ENCODE measurements at places on chromosomes 16 and 17.

- DNase-seq, result peak; percentile 42
Observed at GRCh38 chr17:42016411-42016831, 818 bp downstream of the DNAJC7 start.

GRCh38 chr16:57341441-57342303, 16.9 kb upstream of the CCL22 start:
- no peak for DNase-seq

DNA sequence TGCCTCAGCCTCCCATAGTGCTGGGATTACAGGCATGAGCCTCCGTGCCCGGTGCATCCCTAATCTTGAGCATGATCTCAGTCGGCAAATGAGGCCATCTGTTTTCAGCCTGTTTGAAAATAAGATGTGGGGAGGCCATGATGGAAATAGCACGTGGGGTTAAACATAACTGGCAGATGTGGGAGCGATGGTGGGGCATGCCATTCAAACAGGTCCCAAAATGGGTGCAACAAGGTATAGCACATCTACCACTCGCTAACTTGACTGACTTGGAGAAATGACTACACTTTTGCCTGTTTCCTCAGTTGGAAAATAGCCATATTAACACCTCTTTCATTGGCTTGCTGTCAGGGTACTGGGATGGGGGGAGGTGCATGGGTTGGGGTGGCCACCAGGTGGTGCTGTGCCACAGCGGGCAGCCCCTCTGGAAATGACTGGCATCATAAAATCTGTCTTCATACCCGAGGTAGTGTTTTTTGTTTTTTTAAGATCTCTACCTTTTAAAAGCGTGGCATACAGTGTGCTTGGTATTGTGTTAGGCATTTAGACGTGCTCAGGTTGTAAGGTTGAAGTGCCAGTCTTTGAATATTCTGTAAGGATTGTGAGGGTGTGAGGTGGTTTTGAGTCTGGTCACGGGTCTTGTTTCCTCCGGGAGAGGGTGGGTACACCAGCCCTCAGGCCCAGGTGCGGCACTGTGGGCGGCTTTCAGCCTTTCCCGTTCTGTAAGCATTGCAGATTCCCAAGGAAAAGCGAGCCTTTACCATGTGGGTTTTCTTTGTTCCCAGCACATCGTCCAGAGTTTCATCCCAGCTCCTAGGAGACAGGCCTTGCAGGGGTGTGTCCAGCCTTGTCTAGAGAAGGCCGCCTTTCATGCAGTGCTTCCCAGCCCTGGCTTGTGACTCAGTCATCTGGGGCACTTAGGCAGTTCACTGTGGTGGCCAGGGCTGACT, 2.9 kb upstream of the TTYH2 start:
- DNase-seq, result peak; percentile 78

GRCh38 chr16:67430977-67431774, at the start of gene HSD11B2:
TSS of gene HSD11B2 (plus strand) at chr16:67431121. CDS start at chr16:67431249, 128 bp downstream.
- peak; percentile 30 for DNase-seq

DNA sequence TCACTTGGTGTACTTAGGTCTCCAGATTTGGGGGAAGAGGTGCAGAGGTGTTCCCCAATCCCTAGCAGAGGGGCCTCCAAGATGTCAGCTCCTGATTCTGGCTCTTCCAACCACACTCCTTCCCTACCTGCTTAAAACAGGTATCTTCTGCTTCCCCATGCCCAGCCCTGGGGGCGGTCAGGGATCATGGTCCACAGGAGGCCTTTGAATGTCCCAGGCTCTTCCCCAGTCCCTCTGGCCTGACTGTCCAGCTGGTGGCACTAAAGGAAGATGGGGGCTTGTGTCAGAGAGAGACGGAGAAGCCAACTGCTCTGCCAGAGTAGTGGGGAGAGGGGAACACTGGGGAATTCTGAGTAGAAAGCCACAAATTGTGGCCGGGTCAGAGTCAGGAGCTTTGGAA, 3.8 kb downstream of the ARL4D start:
- no peak for DNase-seq

- DNase-seq, result no peak
Observed at GRCh38 chr17:19346351-19347255, 15.9 kb downstream of the B9D1 start.

DNA sequence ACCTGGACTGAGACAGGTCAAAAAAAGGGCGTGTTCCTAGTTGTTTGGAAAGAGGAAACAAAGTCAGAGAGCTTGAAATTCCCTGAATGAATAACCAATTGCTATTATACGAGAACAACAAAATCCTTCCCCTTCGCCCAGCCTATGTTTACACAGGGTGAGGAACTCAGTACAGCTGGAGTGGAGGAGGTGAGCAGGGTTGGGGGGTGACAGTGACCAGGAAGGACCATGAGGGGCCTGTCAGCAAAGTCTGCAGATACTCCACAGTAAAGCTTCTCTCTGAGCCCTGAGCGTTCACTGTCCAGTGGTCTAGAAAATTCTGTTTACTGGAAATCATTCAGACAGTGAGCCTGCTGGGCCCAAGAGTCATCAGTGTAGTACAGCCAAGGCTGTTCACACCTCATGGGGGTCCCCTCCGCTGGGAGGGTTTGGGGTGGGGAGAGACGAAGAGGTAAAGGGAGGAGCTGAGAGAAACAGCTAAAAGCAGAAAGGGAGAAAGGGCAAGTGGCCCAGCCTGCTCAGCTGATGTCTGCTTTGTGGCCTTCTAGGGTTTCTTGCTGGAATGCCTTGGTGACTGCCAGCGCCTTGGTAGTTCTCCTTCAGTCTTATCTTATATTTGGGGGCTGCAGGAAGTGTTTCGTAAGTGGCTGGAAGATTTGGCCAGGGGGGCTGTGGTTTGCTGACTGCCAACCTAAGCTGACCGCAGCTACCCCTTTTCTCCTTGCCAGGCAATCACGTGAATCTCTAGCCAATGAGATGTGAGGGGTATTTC, 5.7 kb downstream of the DUSP3 start:
- peak; percentile 65 for DNase-seq

- DNase-seq, result no peak
Observed at GRCh38 chr16:3879258-3879886, 1.1 kb downstream of the CREBBP start.

- DNase-seq, result no peak
Observed at GRCh38 chr17:48236681-48237134, 129.1 kb downstream of the SNX11 start.

Data from CD4-positive, alpha-beta T cell treated with Interferon alpha-2 for 1 hour (primary cell).